ENCODE measurements at places on chromosomes 4 and X.

GRCh38 chrX:15016051-15016450 is 142.8 kb downstream of the MOSPD2 start:
- DNase-seq: no peak

DNA sequence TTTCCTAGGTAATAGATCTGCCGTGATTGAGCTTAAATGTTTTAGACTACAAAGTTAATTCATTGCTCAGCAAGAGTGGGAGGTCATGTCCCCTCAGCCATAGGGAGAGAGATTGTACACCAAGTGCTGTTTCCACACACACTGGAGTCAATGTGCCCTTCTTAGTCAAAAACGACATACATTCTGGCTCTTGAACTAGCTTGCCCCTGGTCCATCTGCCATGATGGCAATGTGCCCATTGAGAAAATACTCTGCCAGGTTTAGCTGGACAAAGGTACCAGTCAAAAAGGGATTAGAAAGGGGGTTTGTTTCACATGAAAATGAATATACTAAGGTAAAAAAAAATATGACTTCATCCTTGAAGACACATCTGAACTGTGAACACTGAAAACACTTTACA is 377.1 kb upstream of the ADGRL3 start:
- DNase-seq: no peak

DNA sequence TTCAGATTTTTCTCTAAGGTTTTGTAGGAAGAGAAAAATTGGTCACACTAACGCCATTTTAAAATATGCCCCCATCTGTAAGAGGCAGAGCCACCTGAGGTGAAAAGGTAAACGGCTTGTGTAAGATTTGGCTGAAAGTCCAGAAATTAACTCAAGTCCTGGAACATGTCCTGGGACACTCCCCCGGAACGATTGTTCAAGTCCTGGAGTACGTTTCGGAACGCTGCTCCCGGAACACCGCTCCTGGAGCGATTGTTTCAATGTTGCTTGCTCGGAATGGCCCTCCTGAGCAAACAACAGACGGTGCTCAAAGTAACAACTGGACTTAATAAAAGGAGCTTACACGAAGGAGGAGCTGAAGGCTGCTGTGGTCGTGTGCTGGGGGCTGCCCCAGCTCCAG is 796.5 kb upstream of the SLIT2 start:
- no peak for DNase-seq

DNA sequence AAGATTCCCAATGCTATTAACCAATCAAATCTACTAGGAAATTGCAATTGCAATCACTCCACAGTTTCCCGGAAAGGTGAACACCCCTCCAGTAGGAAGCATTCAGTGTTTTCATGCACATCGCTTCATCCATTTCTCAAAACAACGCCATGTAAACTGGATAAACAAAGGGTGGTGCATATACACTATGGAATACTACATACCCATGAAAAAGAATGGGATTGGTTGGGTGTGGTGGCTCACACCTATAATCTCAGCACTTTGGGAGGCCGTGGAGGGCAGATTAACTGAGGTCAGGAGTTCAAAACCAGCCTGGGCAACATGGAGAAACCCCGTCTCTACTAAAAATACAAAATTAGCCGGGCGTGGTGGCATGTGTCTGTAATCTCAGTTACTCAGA is 29.1 kb downstream of the DHRSX start:
- DNase-seq: no peak

DNA sequence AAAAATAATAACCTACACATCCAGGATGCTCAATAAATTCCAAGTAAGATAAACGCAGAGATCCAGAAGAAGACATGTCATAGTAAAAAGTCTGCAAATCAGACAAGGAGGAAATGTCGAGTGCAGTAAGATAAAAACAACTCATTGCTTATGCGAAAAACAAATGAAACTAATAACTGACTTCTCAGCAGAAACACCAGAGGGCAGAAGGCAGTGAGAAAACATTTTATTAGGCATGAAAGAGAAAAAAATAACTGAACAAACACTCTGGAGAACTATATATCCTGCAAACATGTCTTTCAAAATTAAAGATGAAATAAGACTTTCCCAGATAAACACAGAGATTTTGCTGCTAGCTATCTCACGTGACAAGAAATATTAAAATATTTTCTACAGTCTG is 201.3 kb upstream of the CTSO start:
- DNase-seq: no peak

- DNase-seq: no peak
Measured at GRCh38 chr4:3520276-3520675, 11.9 kb downstream of the LRPAP1 start.

DNA sequence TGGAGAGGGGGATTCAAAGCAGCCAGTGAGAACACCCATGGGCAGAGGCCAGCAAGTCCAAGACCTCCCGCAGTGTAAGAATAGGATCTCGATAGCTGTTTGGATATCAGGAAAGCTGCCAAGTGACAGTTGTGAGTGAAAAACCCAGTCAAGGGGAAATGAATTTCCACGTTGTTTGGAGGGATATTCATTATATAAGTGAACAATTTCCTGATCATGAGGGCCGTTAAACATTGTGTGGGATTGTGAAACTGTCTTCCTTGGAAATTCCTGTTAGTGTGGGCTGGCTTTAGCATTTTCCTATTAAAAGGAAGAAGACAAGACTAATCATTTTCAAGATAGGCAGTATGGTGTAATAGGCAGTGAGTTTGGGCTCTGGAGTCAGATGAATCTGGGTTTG is 15.0 kb downstream of the CLDN2 start:
- DNase-seq: no peak

- no peak for DNase-seq
Measured at GRCh38 chr4:73609706-73610105, 10.5 kb downstream of the RASSF6 start.

- DNase-seq: no peak
Measured at GRCh38 chr4:78662658-78663057, 111.1 kb downstream of the ANXA3 start.

GRCh38 chrX:103756736-103757135 is 19.9 kb upstream of the PLP1 start:
- no peak for DNase-seq

DNA sequence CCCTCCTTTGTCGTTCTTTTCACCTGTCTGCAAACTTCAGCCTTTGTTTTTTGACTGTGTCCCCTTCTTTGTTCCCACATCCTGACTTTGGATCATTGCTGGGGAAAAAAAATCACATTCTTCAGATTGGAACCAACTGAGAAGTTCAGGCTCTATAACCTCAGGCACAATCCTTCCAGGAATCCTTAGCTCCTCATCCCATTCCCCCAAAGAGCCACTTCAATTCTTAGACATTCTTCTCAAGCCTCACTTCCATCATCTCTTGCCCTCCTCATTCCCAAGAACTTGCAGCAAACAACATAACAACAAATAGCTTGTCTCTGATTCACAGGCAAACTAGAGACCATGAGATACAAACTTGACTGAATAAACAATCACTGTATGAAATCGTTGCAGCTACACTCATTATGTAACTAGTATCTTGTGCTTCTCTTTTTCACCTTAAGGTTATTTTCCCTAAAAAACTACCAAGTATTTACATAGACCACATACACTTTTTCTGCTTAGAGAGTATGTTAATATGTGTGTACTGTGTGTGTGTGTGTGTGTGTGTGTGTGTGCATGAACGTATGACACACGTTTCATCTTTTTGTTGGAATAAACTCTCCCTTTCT is 26.4 kb upstream of the PGM2 start:
- DNase-seq: no peak

GRCh38 chr4:105944540-105944939 is 49.3 kb downstream of the NPNT start:
- no peak for DNase-seq

- DNase-seq: no peak
Measured at GRCh38 chr4:7596918-7597606, 162.3 kb upstream of the PSAPL1 start.

GRCh38 chr4:152990471-152991131 is 54.5 kb downstream of the FHDC1 start:
- no peak for DNase-seq

GRCh38 chrX:43562372-43562771 is 93.7 kb upstream of the MAOA start:
- DNase-seq: no peak
